Aortic smooth muscle cell (primary cell): ENCODE measurements at places on chromosomes 5 and 9. TPM values are rescaled to one million over a fixed set of nuclear protein-coding genes. Genes with fewer than 3 reads are reported as not detected.

Gene CCDC180
- 2.7 and 4.5 TPM in 2 replicates for total RNA-seq

Gene SPATA31C2
- not detected in 2 replicates for total RNA-seq

Gene SPINK6
- not detected in 2 replicates for total RNA-seq

Gene TEK
- 2.1 and 3.4 TPM in 2 replicates for total RNA-seq

Gene ZFP37
- total RNA-seq = 1.2 and 1.8 TPM in 2 replicates

Gene SERF1A
- total RNA-seq = 1.7 and 8.5 TPM in 2 replicates

Gene FOXD4L3
- total RNA-seq = 0.13 TPM in 1 of 2 replicates, not detected in the other

Gene NPR3
- 24.3 and 39.2 TPM in 2 replicates for total RNA-seq

Gene TPPP
- 0.93 and 1.1 TPM in 2 replicates for total RNA-seq

Gene GRAMD2B
- total RNA-seq = 17.3 and 27.4 TPM in 2 replicates

Gene SPACA9
- 3.3 and 3.7 TPM in 2 replicates for total RNA-seq

Gene TRIM7
- total RNA-seq = 10.5 and 14.0 TPM in 2 replicates

Gene STPG3
- total RNA-seq = not detected in 2 replicates

Gene CCL27
- total RNA-seq = not detected in 2 replicates

Gene TLX3
- not detected in 2 replicates for total RNA-seq

Gene NEUROG1
- total RNA-seq = not detected in 2 replicates

Gene ZDHHC11B
- 0.26 TPM in 1 of 2 replicates, not detected in the other for total RNA-seq

Gene ARID3C
- total RNA-seq = 0.31 TPM in 1 of 2 replicates, not detected in the other

Gene ANKRD55
- total RNA-seq = not detected in 2 replicates

Gene EPB41L4A
- total RNA-seq = 9.1 and 11.9 TPM in 2 replicates

Gene PRRX2
- total RNA-seq = 29.0 and 32.8 TPM in 2 replicates

Gene SUB1
- 90.9 and 171 TPM in 2 replicates for total RNA-seq

Gene DEPDC1B
- 3.0 and 4.9 TPM in 2 replicates for total RNA-seq
